ENCODE measurements at places on chromosomes 16 and 17.

DNA sequence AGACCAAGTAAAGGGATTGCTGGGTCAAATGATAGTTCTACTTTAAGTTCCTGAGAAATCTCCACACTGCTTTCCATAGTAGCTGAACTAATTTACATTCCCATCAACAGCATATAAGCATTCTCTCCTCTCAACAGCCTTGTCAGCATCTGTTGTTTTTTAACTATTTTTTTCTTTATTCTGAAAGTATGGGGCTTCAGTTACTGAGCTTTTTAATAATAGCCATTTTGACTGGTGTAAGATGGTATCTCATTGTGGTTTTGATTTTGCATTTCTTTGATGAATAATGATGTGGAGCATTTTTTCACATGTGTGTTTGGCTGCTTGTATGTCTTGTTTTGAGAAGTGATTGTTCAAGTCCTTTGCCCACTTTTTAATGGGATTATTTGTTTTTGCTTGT is 2.5 kb downstream of the KRTAP2-2 start:
- no peak for DNase-seq

DNA sequence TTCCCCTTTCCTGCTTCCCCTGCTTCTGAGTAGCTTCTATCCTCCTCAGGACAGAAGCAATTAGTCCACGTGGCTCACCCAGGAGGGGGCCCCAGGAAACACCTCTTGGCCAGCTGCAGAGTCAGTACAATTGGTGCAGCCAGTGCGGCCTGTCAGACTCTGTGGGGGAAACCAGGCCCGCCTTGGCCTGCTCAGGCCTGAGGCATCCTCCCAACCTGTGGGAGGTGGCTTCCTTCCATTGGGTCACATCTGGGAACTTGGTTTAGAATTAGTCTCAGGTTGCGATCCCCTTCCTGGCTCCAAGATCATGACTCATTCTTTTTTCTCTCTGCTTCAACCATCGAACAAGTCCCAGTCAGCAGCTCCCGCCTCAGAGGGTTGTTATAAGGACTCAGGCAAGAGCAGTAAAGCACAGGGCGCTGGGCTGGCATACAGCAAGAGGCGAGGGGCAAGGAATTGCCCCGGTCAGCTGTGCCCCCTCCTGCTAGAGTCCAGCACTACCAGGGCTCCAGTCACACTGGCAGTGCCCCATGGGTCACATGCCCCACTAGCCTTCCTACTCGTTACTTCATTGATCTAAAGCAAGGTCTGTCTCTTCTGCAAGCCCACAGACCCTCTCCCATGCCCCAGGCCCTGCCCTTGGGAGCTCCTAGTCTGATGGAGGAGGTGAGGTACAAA is 8.1 kb upstream of the EPX start:
- peak; percentile 9 for DNase-seq

DNA sequence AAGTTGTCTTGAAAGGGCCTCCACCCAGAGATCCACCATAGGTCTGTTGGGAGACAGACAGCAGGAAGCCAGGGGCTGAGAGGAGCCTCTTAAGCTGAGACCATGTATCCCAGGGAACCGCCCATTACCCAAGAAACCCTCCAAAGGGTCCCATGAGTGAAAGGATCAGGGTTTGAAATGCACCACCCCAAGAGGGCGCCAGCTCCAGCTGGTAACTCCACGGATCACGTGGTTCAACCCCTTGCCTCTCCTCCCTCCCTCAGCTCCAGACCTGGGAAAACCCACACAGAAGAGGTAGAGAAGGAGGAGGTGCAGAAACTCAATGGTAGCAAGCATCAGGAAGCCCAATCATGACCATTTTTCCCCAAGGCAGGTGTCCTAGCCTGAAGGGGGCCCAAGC is 148.7 kb downstream of the AIPL1 start:
- DNase-seq, result no peak

DNA sequence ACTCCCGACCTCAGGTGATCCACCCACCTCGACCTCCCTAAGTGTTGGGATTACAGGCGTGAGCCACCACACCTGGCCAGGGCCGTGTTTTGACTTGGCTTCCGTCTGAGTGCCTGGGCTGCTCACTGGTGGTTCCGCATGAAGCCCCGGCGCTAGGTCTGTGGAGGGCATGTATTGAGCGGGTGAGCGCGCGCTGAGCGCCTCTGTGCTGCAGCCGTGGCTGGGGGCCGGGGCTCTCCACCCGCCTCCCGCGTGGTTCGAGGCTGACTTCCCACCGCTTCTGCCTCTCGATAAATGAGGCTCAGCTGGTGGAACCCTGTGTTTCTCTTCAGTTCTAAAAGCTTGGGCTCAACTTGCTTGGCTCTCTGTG is 38.9 kb upstream of the ATP2A3 start:
- DNase-seq, result no peak

GRCh38 chr17:32519228-32520103 is 32.7 kb downstream of the CDK5R1 start:
- no peak for DNase-seq

GRCh38 chr17:70030371-70030770 is 44.7 kb upstream of the KCNJ16 start:
- DNase-seq, result no peak

- no peak for DNase-seq
Measured at GRCh38 chr17:47866941-47867340, 16.0 kb upstream of the SP6 start.
